NCI-H187 (cell line): ENCODE measurements at places on chromosomes 4 and X.

GRCh38 chr4:123922847-123923246 lies 526.3 kb downstream of the SPRY1 start:
- no peak for DNase-seq

GRCh38 chr4:113694008-113694407 lies 67.5 kb downstream of the CAMK2D start:
- DNase-seq: no peak

GRCh38 chrX:33855251-33855650 lies 276.9 kb downstream of the FAM47A start:
- DNase-seq: no peak

GRCh38 chr4:146310319-146311021 lies 96.1 kb downstream of the REELD1 start:
- no peak for DNase-seq

DNA sequence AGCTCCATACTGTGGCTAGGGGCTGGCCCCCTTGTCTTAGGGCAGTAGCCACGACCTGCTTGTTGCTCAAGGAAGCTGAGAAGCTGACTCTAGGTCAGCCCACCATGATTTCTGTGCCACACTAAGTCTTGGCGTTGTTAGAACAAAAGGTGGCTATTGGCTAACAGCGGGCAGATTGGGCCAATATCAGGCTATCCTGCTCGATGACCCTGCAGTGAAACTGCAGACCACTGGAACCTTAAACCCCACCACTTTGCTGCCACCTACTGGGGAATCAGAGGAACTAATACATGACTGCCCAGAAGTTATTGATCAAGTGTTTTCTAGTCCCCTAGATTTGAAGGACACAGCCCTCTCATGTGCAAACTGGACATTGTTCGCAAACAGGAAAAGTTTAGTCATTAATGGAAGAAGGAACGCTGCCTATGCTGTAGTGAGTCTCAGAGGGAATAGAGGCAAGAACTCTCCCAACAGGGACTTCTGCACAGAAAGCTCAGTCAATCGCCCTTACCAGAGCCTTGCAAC lies 17.0 kb upstream of the PAPSS1 start:
- DNase-seq: no peak

GRCh38 chr4:178185517-178185916 lies 743.3 kb upstream of the AGA start:
- no peak for DNase-seq

DNA sequence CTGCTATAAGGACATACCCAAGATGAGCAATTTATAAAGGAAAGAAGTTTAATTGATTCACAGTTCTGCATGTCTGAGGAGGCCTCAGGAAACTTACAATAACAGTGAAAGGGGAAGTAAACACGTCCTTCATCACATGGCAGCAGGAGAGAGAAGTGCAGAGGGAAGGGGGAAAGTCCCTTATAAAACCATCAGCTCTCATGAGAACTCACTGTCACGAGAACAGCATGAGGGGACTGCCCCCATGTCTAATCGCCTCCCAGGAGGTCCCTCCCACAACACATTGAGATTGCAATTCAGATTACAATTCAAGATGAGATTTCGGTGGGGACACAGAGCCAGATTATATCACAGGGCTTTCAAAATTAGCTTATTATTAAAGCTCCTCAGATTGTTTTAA lies 209.5 kb upstream of the PPP3CA start:
- DNase-seq: no peak

DNA sequence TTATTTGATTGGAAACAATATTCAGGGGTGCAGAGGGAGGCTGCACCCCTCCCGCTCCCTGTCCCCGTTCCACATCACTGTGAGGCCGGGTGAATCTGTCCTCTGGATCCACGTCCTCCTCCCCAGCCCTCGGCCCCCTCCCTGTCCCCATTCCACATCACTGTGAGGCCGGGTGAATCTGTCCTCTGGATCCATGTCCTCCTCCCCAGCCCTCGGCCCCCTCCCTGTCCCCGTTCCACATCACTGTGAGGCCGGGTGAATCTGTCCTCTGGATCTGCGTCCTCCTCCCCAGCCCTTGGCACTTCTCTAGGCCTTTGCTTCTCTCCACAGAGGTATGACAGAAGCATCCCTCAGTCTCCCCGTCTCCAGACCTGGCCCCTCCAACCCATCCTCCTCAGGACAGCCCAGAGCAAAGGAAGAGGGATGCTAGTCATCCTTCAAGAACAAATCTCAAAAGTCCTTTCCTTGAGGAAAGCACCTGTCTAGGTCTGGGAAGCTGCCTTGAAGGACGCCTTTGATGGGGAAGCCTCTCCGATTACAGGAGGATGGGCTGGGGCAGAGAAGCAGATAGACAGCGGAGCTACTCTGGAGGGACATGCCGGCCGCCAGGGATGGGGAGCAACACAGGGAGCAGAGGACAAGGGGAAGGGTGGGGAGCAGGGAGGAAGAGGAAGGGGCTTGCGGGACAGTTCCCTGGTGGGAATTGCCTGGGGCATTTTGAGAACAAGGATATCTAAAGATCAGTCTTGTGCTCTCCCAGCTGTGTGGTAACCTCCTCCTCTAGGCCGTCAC lies 10.8 kb upstream of the AFAP1 start:
- DNase-seq: no peak

DNA sequence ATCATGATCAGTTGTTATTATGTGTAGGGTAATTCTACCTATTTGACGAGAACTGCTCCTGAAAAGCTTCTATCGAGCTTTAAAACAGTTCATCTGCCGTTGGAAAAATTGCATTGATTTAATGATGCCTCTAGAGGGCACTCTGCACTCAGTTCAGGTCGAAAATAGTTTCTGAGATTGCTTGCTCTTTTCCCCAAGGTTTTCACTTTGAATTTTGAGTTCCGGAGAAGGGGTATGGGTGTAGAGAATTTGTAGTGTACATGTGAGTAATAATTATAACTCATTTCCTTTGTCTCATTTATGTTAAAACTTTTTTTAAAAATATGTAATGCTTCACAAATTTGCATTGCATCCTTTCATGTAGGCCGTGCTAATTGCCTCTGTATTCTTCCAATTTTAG lies 28.4 kb upstream of the TNIP3 start:
- DNase-seq: no peak

DNA sequence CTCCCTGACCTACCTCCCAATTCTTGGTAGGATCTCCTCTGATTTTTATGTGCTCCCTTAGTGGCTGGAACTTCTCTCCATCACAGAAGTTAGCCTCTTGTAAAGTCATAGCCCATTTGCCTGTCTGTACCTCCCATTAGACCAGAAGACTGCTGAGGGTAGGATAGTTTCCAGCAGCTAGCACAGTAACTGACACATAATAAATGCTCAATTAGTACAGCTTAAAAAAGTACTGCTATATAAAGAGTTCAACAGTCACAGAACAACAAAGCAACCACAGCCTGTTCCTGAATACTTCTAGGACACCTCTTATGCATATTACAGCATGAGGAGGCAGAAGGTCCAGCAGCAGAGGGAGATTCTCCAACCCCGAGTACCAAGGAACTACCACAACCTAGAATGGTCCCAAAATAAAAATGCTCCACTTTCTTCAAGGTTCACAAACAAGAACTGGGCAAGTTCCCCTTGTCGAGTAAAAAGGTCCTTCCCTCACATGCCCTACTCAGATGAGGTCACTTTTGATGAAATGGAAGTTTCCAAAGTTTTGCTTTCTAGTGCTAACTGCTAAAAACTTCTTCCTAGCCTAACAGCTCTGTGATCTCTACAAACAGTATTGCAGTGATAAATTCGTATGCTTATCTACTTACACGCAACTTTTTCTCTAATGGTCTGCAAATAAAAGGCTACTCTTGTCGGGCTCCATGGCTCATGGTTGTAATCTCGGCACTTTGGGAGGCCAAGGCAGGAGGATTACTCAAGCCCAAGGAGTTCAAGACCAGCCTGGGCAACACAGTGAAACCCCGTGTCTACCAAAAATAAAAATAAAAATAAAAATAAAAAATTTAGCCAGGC lies 12.8 kb downstream of the MECP2 start:
- no peak for DNase-seq

DNA sequence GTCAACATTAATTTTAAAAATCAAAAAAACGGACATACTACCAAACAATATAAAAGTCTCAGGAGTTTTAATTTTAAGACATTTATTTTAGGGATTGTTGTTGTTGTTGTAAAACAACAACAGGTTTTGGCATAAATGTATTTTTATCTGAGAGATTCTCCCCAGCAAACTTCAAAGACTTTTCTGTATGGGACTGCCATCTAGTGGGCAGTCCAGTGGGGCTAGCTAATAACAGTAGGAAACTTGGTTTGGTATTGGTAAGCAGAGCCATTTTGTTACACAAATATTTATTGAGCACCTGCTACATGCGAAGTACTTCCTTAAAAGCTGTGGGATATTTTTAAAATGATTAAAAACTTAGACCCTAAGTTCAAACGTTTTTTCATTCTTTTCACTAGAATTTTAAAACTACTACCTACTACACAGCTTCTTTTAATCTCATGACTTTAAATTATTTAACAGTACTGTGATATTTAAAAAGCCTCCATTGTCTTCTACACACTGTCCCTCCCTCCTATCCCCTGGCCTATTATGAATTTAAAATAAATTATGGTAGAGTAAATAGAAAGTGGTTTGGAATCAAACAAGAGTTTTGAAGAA lies 1028.4 kb upstream of the INTU start:
- DNase-seq: no peak

- no peak for DNase-seq
Measured at GRCh38 chr4:81412946-81413495, 58.7 kb downstream of the RASGEF1B start.

DNA sequence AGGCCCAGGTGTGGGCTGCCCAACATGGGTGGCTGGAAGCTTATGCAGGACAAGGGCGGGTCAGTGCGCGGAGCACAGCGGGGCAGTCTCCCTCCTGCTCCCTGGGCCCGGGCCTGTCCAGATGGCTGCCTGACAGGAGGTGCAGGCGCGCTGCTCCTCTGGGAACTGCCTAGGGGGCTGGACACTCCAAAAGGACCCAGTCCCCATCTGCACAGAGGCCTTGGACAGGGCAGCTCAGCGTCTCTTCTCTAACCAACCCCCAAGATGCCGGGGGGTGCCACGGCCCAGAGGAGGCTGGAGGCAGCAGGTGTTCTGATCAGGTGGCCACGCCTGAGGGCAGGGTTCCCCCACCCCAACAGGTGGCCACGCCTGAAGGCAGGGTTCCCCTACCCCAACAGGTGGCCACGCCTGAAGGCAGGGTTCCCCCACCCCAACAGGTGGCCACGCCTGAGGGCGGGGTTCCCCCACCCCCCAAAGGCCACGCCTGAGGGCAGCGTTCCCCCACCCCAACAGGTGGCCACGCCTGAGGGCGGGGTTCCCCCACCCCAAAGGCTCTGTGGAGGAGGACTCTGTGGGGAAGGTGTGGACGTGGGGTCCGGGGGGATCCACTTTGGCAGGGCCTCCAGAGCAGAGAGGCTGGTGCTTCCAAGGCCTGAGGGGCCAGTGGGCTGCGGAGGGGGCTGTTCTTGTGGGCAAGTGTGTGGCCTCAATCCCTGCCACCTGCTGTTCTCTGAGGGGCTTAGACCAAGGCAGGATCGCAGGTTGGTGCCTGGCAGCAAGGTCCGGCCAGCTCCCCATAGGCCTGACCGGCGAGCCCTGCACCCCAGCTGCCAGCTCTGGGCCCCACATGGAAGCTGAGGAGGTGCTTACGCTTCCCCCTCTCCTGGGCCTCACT lies 36.1 kb downstream of the CPLX1 start:
- DNase-seq: no peak

DNA sequence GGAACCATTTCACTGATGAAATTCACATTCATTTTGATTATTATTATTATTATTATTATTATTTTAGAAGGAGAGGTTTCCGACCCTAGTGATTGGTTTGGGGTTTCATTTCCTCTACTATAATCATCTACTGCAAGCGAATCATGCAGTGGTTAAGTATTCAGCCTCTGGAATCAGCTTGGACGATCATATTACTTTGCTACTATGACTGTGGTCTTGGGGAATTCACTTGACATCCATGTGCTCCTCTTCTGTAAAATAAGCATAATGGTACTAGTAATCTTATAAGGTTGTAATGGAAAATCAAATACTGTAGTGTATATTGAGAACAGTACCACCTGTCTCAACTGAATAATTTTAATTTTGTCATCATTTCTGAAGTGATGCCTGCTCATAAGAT lies 132.1 kb upstream of the SLC4A4 start:
- peak; percentile 24 for DNase-seq

- no peak for DNase-seq
Measured at GRCh38 chr4:65538571-65538970, 131.7 kb downstream of the EPHA5 start.
